ENCODE measurements at places on chromosomes 5 and 9.

DNA sequence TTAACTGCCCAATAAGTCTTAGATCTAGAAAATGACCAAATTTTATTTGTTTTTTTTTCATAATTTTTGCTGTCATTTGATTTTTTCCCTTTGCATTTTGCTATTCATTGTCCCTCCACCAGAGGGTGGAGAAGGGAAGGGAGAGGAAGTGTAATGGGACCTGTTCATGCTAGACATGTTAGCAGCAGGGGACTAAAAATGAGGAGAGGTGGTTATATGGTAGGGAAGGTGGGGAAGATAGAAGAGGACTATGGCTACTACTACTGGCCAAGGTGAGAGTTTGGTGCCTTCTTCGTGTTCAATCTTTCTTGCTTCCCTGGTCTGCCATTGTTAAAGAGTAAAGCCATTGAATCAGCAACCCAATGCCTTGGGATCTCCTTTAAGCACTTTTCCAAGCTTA, 6.4 kb downstream of the GRIA1 start:
- no peak for DNase-seq

- DNase-seq: no peak
Measured at GRCh38 chr5:139955616-139956273, 87.4 kb downstream of the NRG2 start.

DNA sequence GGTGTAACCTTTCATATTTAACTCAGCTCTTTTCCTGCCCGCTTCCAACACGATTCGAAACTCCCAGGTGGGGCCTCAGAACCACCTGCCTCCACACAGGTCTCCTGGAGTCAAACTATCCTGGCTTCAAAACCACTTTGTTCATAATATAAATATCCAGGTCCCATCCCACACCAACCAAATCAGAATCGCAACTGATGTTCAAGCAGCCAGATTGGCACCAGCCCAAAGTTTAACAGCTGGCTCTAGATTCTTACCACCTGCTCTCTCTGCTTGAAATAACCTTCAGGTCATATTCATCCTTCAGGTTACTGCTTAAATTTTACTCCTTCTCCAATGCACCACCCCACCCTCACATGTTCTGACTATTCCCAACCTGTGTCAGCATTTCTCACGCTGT, 231.4 kb upstream of the TRPM3 start:
- DNase-seq: no peak

- DNase-seq: peak; percentile 71
Measured at GRCh38 chr9:126705767-126706697, 92.3 kb downstream of the LMX1B start.

- DNase-seq: no peak
Measured at GRCh38 chr5:55551358-55551757, 16.6 kb upstream of the PLPP1 start.

GRCh38 chr5:57552033-57552432, 69.4 kb upstream of the ACTBL2 start:
- no peak for DNase-seq

DNA sequence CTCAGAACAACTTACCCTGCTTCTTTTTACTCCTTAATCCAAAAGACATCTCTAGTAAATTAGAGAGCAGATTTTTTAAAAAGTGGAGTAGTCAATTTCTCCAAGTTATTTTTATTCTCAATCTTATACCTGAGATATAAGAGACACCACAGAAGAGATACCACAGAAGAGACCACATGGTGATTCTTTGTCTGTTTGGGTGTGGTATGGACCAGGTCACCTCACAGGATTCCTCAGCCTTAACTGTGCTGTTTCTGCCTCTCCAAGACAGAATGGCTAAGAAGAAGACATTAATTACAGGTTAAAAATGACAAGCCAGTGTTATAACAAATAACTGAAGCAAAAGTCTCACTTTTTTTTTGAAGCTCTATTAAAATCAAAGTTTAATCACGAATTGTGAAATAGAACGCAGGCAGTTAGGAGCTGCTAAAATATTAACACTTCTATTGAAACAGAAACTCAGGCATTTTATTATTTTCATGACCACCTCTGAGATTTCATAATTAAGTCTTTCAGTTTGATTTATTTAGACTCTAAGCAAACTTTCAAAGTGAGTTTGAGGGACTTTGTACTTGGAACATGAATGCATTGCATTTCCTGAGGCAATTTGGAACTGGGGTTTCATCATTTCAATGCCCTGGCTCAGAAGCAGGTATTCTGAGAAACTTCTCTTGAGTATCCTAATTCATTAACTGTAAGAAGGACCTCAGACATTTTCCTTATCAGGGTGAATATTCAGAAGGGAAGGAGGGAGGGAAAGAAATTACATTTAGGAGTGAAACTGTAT, 280.7 kb downstream of the KCTD16 start:
- DNase-seq: no peak

GRCh38 chr5:61332851-61333320, 828 bp downstream of the ZSWIM6 start:
- DNase-seq: peak; percentile 19

DNA sequence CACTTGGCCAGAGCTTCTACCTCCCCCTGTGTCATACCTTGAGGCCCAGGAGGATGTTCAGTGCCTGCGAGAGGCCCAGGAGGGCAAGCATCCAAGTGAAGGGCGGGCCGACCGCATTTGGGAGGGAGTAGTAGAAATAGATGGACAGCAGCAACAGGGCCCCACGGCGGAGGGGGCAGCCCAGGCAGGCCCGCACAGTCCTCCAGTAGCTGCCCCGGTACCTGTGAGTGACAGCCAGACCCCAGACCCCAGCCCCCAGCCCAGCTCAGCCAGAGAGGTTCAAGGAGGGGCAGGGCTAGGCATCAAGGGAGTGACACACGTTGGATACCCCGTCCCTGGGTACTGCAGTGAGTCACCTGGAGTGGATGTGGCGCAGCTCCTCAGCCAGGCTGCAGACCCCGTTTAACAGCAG, 1.4 kb downstream of the STING1 start:
- peak; percentile 48 for DNase-seq

DNA sequence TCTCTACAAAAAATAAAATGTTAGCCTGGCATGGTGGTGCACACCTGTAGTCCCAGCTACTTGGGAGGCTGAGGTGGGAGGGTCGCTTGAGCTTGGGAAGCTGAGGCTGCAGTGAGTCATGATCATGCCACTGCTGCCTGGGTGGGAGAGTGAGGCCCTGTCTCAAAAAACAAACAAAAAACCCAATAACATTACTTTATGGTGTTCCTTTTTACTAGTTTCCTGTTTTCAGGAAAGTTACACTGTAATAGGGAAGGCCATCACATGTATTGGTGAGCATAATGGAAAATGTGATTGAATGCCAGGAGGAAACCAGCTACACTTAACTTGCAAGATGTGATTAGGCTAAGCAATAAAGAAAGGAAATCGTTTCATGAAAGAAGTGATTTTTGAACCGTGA, 42.7 kb downstream of the SV2C start:
- no peak for DNase-seq

GRCh38 chr5:131758520-131758900, 38.3 kb downstream of the FNIP1 start:
- DNase-seq: no peak

DNA sequence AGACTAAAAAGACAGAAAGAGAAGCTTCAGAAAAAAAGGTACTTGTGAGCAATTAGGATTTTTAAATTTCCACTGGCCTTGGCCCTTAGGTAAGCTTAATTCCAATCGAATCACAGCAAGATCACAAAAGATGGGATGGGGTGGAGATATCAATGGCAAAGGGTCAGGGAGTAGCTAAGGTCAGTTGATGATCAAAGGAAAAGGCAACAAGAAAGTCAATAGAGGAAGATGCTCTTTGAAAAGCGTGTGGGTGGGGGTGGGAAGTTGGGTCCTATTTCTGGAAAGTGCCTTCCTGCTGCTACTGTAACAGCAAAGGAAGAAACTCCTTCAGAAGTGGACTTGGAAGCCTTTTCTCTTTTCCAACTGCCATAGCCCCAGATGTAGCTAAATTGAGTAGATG, 7.3 kb downstream of the C1QTNF3 start:
- DNase-seq: no peak

- DNase-seq: no peak
Measured at GRCh38 chr9:115766370-115766955, 387.1 kb upstream of the PAPPA start.

- no peak for DNase-seq
Measured at GRCh38 chr9:19700699-19701098, 88.1 kb downstream of the SLC24A2 start.

DNA sequence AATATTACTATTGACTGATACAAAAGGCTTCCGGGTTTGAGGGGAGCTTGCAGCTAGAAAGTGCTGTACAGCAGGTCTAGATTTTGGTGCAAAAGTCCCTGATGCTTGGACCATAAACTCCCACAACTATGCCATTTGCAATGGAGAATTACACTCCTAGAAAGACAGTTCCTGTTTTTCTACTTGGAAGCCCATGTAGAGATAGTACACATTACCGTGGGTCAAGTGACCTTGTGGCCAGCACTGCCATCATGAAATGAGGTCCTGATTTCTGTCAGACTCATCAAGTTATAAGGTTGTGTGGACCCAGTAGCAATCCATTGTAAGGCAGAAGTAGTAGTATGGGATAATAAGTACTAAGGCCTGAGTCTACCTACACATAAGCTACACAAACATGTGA, 42.8 kb upstream of the TNFSF8 start:
- DNase-seq: no peak

DNA sequence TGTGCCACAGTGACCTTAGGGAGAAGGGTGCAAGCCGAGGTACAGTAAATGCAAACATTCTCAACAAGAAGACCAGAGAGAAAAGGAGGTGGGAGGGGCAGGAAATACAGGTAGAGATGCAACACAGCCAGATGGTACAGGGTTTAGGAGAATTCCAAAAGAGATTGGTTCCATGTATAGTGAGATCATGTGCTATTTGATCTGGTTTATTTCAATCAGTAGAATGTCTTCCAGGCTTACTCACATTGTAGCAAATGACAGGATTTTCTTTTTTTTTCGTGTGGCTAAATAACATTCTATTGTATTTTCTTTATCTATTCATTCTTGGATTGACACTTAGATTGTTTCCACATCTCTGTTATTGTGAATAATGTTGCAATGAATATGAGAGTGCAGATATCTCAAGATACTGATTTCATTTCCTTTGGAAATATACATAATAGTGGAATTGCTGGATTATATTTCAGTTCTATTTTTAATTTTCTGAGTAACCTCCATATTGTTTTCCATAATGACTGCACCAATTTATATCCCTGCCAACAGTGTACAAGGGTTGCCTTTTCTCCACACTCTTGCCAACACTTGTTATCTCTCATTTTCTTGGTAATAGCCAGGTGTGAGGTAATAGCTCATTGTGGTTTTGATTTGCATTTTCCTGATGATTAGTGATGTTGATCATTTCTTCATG, 107.8 kb upstream of the GAS1 start:
- DNase-seq: no peak

- no peak for DNase-seq
Measured at GRCh38 chr5:148933903-148934432, 107.6 kb downstream of the ADRB2 start.
